Stimulated activated CD4-positive, alpha-beta T cell treated with anti-CD3 and anti-CD28 coated beads, Interleukin-1b, Interleukin-23, amount 100 ng/mL, for 1 hour (primary cell): ENCODE measurements at places on chromosomes 12 and 14.
A peak's percentile ranks its signal among the peaks of the same experiment; 100 is the strongest.

- DNase-seq = no peak
Observed at GRCh38 chr14:100577321-100577985, 9.8 kb downstream of the BEGAIN start.

DNA sequence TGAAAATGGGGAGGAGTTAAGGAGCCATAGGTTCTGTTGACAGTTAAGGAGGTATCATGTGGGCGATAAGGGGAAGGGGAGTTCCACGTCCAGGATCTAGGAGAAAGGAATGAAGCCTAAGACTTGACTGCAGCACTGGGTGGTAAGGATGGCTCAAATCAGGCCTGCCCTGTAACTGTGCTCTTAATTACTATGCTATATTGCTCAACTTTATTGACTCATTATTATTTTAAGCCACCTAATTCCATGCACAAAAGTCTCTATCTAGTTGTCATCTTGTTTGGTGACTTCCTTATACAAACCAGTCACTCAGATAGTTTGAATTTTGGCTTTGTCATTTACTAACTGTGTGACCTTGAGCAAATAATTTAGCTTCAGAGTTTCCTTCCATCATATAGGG is 242.1 kb upstream of the ARHGAP5 start:
- no peak for DNase-seq

DNA sequence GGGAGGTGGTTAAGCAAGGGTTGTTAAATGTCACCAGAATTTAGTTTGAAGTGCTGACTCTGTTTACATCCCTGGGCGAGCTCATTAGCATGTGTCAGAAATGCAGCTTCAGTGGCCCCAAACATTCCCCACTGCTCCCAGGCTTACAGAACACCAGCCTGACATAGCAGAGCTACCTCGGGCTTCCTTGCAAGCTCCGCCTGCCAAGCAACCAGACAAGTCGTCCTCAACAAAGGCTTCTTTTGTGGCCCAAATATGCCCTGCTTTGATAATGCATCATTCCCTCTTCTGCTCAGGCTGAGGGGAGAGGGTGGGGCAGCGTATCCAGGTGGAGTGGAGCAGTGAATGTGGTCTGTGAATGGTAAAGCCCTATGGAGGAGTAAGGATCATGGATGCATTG is 28.0 kb downstream of the ERH start:
- no peak for DNase-seq

DNA sequence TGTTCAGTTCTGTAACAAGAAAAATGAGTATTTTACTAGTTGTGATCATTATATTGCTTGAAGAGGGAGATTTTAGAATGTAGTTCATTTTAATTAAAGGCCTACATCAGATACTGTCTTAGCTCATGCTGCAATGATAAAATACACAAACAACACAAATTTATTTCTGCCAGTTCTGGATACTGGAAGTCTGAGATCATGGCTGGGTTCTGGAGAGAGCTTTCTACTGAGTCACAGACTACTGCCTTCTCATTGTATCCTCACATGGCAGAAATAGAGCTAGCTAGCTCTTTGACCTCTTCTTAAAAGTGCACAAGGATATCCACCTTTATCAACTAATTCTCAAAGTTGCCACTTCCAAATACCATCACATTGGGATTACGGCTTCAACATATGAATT is 53.8 kb downstream of the MIS18BP1 start:
- DNase-seq = no peak

GRCh38 chr12:120079411-120080400 is 36.8 kb downstream of the RAB35 start:
- no peak for DNase-seq

GRCh38 chr12:94254270-94254669 is 105.9 kb downstream of the PLXNC1 start:
- no peak for DNase-seq

GRCh38 chr12:3671330-3672112 is 81.4 kb downstream of the CRACR2A start:
- DNase-seq = no peak

DNA sequence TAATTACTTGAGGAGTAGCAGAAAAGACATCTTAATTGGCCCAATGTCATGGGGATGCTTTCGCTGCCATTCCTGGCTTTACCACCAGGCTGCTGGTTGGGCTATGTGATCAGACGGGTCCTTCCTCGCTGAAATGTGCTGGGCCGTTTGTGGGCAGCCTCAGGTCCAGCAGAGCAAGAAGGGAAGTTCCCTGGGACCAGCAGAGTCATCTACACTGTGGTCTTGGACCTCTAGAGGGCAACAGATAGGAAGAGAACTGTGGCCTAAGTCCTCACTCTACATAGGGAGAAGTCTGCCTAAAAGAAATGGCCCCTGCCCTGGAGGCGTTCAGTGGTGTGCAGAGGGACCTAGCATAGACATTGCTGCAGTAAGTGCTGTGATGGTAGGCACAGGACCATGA is 10.9 kb downstream of the EVL start:
- no peak for DNase-seq

DNA sequence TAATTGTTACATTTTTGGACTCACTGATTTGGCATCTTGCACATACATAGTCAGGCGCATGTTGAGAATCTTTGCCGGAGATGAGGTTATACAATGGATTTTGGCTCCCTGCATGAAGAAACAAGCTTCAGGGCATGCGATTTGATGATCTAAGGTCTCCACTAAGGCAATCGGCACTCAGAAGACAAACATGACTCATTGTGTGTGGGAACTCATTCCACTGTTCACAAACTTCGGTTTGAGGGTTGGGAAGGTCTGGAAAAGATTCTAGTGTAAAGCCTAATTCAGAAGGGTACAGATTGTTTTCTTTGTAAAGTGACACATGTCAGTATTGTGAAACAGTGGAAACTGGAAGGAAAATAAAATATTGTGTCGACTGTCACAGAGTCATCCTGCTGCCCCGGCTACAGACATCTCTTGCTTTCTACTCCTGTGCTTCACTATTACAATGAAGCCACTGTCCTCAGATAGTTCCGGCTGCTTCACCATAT is 192.6 kb upstream of the HMGA2 start:
- DNase-seq = no peak

GRCh38 chr12:99911081-99911480 is 73.7 kb downstream of the ANKS1B start:
- DNase-seq = no peak

DNA sequence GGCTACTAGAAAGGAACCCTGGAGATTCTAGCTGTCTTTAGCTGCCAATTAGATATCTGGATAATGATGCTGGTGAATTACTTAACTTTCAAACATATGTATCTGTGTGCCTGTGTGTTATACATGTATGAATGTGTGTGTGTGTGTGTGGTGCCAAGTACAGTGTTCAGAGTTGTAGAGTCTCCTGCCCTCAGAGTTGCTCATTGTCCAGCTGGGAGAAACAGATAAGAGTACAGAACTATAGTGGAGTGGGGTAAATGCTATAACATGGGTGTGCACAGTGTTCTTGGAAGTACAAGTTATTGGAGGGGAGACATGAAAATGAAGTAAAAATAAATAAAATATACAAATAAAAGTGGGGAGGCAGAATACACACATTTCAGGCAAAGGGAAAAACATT is 23.6 kb upstream of the ADAM20 start:
- DNase-seq = no peak

DNA sequence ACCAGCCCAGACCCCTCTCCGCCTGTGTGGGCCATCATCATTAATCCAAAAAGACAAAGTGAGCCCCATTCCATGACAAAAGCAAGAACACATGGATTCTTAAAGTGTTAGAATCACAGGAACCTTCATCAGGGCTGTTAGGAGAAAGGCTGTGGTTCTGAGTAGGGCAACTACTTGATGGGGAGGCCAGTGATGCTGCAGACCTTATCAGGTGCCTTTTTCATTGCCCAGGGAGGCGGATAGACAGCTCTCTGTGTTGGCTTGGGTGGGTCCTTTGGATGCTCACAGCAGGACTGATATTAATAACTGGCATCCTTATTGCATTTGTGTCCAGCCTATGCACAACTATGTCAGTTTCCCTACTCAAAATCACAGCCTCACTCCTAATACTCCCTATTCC is 2.3 kb downstream of the HEBP1 start:
- DNase-seq = no peak

DNA sequence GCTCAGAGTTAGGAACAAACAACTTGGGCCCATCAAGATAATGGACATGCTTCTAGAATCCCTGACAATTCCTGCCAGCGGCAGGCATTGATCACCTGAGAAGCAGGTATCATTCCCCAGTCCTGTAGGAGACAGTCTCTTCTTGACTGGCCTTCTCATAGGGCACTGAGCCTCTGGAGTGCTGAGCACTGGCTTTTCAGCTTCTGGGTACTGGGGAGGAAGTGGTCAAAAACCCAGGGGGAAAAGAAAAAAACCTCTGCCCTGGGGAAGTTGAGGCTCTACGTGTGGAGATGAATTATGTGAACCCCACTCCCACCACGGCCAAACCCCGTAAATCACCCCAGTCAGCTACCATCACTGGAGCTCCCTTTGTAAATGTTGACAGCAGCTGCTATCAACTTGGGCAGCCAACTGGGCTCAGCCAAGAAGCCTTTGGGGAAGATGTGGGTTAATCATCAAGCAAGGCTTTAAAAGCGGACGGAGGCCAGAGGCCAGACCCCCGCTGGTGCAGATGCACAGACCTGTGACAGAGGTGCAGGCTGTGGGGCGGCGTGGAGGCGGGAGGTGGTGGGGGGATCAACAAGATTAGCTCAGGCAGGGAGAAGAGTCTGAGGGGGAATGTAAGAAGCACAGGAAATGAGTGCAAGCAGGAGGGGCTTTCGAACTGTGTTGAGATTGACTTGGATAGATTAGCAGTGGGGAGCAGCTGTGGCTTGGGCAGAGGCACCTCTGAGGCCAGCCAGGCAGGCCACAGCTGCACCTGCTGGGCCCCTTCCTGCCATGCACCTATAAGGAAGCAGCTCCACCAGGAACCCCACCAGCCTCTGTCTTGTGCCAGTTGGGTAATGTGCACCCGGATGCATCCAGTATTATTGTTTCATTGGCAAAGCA is 105.4 kb upstream of the HIF1A start:
- no peak for DNase-seq

DNA sequence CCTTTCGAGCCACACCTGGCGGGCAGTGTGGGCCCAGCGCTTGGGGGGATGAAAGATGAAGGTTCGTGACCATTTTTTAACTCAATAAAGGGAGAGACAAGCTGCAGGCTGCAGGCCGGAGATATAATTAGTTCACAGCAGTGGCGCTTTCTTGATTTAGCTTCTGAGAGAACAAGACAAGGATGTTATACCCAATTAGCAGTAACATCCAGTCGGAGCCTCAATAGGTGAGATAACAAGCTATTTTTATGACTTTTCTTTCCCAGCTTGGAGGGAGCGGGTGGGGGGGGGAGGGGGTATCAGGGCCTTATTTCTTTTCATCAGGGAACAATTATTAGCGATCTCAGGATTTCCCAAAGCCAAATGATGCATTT is 9.1 kb downstream of the FAM222A start:
- no peak for DNase-seq

DNA sequence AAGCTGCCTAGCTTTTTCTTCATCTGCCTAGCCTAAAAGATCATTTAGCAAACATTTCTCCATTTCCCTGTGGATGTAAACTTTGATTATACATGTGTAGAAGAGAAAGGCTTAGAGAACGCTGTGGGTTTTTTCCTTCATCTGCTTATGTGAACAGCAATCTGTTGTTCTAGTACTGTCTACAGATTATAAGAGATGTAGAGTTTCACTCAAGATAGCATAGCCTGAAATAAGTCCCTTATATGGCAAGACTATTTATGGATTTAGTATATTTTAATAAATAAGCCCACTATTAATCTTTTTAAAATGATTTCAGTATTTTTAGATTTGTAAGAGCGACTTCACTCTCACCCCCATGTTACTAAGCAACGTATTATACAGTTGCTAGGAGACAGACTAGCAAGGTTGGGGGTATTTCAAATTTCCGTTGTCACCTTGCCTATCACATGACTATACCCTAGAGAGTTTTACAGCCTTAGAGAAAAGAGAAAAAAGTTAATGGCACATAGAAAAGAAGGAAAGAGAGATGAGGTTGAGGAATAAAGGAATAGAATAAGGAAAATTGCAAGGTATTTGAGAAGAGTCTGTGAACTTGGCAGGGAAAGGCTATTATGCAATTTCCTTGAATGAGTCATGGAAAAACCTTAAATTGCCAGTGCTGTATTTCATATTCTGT is 12.2 kb upstream of the TUBA1A start:
- DNase-seq = no peak

GRCh38 chr12:100142851-100143559 is at the start of gene BLTP3B:
Gene BLTP3B, minus strand, starts transcription at chr12:100142874. Its CDS starts 239 bp downstream, at chr12:100142635.
- peak; percentile 74 for DNase-seq

DNA sequence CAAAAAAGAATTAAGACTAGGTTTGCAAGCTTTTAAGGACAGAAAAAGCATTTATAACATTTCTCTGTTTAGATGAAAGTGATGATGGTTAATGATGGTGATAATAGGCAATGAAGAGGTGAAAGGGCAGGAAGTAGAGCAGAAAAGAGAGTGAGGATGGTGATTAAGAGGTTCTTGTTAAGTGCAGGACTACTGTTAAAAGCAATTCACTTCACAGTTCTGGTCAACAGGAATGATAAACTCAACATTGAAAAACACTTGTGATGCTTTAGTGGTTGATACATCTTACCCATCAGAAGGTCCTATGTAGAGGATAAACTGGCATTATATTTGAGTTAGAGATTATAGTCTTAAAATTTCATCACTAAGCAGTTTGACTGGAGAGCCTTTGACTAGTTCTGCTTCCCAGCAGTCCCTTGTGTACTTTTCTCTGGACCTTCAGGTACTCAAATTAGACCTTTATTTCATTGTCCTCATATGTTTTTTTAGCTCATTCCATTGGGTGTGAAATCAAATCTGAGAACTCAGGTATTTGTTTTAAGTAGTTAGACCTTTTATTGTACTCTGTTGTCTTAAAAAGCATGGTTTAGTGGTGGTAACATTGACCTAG is 10.9 kb downstream of the RAP1B start:
- DNase-seq = no peak

DNA sequence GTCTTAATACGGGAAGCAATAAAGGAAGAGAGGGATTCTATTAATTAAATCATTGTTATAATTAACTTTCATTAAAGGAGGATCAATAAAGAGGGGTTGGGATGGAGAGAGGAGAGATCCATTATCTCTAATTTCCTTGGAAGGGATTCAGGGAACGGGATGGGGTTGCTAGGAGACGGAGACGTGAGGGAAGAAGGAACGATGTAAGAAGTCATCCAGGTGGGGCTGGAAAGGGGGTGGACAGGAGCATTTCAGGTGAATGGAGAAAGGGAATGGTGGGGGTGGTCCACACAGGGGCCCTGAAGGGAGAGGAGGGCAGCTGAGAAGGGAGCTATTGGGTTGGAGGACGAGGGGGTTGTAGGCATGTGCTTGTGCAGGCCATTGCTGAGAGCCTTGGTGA is 17.2 kb downstream of the CALCOCO1 start:
- DNase-seq = no peak

GRCh38 chr12:38291160-38291559 is 25.4 kb upstream of the ALG10B start:
- no peak for DNase-seq
